GM12864 (cell line): ENCODE measurements at places on chromosomes 3 and 15.

GRCh38 chr3:30954426-30954825 is 60.0 kb upstream of the GADL1 start:
- no peak for DNase-seq

GRCh38 chr15:96703794-96704550 is 373.5 kb downstream of the NR2F2 start:
- no peak for DNase-seq

GRCh38 chr15:43648649-43649429 is at the start of gene CATSPER2:
Gene CATSPER2, minus strand, starts transcription at chr15:43648844. Its CDS starts 783 bp downstream, at chr15:43648061.
- DNase-seq = no peak

DNA sequence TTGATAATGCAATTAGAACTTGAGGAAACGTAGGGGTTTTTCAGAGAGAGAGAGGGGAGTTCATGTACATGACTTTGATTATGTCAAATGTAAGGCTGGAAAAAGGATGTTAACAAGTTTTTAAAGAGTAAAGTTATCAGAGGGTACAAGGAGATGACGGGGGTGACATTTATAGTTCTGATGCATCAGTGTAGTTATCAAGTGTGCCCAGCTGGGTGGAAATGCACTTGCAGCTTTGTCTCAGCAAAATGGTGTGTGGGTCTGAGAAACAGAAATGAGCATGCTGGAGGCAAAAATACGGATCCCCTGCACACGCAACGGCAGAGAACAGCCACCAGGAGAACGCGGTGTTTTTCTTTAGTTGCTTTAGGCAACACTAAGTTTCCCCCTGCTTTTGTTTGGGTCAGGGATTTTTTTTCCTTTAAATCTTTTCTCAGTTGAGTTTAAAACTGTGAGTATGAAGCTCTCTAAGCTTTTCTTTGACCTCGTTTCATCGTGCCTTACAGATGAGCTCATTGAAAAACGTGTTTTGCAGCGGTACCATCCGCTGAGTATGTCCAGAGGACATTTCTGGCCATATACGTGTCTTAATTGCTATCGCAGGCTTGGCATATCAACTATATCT is 205.4 kb downstream of the PDZRN3 start:
- DNase-seq = no peak

GRCh38 chr3:134291319-134292254 is 40.9 kb upstream of the RYK start:
- DNase-seq = no peak

- DNase-seq = no peak
Observed at GRCh38 chr3:184261270-184261853, at the start of gene CAMK2N2. Gene CAMK2N2, minus strand, starts transcription at chr3:184261553. Its CDS starts 268 bp downstream, at chr3:184261285.

GRCh38 chr15:41689834-41690233 is 29.6 kb downstream of the MGA start:
- DNase-seq = no peak

- no peak for DNase-seq
Observed at GRCh38 chr15:80321853-80322252, 69.8 kb upstream of the CTXND1 start.

DNA sequence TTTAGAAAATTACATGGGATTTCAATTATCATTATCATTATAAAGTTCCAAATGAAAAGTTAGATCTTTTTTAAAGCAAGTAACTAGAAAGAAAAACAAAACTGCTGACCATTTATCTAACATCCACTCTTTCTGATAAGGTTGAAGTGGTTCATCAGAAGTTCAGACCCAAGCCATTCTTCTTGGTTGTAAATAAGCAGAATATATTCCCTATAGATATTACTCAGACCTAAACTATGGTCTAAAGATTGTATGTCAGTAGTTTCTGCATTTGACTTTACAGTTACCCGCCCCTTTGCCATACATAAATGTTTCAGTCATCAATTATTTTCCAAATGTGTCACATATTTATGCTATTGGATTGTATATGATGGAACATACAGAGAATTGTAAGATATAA is 136.7 kb downstream of the PLOD2 start:
- DNase-seq = no peak

- peak; percentile 44 for DNase-seq
Observed at GRCh38 chr3:170811928-170812591, 57.9 kb downstream of the RPL22L1 start.
